ENCODE measurements at places on chromosomes 1 and 21.

DNA sequence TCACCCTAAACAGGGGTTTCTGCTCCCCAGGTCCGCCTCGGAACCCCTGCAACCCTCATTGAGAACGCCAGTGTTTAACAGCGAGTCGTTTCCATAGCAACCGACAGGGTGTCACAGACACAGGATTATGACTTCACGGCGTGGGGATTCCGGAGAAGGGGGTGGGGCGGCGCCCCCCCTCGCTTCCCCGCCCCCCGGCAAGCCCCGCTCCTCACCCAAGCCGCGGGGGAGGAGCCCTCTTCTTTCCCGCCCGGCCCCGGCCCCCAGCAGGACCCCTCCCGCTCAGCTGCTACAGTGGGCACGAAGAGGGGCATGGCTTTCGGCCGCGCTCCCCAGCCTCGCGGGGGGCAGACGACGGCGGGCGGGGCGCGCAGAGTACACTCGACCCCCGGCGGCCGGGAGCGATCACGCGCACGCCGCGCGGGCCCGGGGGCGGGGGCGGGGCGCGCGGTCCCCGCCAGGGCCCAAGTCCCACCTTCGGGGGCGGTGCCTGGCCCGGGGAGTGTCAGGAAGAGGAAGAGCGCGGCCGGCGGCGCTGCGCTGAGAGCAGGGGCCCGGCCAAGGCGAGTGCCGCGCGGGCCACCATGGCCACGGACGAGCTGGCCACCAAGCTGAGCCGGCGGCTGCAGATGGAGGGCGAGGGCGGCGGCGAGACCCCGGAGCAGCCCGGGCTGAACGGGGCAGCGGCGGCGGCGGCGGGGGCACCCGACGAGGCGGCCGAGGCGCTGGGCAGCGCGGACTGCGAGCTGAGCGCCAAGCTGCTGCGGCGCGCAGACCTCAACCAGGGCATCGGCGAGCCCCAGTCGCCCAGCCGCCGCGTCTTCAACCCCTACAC lies at the start of gene EFHD2:
EFHD2 (plus strand) TSS at position 501 of the 835 bp plus-strand sequence; CDS start at position 585, 84 bp downstream.
- peak; percentile 92 for DNase-seq

DNA sequence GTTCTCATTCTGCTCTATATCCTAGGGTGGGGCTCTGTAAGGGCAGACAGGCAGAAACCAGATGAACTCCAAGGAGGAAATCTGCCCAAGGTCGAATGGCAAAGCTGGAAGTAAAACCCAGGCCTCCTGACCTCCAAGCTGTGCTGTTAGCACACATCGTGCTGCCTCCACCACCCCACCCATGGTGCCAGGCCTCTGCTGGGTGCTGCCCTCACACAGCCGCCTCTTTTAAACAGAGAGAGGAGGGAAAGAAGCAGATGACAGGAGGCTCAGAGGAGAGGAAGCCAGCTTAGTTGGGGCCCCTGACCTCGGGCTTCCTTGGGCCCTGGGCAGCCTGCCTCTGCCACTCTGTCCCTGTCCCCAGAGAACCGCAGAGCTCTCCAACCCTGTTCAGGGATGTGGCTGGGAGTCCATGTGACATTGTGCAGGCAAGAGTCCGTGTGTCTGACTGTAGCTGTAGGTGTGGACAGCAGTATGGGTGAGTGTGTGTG lies 1.1 kb downstream of the SYNC start:
- DNase-seq = no peak

DNA sequence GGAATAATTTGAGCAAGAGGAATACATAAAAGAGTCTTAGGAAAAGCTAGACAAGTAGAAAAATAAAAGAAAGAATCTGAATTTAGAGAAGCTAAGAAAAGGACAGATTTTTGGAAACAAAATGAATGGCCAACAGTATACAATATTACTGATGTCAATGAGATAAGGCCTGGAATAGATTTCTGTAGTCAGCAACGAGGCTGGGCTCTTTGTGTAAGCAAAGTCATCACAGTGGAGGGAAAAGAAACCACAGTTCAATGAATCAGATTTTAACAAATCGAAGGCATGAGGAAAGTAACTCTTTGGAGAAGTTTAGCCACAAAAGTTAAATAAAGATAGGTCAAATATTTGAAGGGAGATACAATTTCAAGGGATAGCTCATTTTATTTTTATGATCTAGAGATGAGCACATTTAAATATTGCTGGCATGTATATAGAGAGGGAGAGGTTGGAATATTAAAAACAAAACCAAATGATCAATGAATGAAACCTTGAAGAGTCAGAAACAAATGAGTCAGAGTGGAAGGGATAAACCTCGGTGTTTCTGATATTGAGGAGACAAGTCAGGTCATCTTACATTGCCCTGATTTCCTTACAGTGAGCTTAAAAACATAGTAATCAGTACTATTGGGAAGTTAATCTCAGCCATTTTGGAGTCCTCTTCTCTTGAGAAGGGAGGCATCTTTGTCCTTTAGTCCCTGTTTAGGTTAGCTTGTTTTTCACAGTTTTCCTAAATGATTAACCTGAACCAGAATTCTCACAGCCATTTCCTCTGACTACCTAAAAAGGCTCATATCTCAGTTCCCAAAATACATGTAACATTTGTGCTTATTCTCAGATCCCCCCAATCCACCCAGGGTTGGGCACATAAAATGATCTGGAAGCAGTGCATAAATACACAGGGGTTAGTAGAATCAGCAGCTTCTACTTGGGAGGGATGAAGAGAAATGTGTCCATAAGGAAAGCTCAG lies 620.0 kb upstream of the B3GALT2 start:
- no peak for DNase-seq

DNA sequence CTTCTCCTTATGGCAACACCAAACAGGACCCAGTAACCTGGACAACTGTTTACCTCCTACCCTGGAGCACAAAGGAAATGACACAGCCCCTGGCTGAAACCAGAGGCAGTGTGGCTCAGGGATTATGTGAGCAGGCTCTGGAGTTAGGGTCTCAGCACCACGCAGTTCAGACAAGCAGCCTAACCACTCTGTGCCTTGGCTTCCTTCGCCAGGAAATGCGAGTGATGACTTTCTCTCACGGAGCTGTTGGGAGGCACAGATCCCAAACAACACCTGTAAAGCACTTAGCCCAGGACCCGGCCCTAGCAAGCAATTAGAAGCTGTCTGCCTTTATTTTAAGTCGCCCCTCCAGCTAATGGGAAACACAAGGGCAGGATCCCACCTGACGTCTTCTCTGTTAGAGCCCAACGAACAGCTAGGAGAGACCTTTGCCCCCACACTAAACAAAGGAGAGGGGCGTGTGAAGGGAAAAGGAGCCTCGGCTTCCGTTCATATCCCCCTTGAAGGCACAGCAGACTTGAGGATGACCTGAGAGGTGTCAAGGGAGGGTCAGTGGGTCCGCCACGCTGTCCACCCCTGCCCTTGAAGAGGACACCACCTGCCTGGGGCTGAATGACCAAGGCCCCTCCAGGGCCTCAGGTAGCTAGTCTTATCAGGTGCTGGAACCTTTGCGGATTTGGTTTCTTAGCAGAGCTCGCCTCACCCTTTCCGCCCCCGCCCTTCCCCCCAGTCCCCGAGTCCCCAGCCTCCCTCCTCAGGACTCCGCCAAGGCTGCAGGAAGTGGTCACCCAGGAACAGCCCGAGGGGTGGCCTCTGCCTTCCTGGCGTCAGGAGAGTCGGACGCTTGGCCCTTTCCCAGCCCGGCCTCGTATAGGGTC lies 860 bp downstream of the TMEM63A start:
- no peak for DNase-seq

DNA sequence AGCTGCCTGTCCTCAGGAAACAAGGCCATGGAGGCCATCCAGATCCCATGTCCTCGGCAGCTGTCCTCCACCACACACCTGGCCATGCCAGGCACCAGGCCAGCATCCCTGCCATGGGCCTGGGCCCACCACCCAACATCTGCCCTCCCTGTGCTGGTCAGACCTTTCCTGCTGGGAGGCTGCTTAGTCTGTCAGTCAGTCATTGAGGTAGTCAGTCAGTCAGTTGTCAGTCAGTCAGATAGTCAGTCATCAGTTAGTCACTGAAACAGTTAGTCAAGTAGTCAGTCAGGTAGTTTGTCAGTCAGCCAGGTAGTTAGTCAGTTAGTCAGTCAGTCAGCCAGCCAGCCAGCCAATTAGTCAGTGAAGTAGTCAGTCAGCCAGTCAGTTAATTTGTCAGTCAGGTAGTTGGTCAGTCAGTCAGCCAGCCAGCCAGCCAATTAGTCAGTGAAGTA lies 17.2 kb downstream of the KRTAP10-1 start:
- no peak for DNase-seq

GRCh38 chr21:41378849-41379248 lies 17.0 kb downstream of the MX2 start:
- no peak for DNase-seq

DNA sequence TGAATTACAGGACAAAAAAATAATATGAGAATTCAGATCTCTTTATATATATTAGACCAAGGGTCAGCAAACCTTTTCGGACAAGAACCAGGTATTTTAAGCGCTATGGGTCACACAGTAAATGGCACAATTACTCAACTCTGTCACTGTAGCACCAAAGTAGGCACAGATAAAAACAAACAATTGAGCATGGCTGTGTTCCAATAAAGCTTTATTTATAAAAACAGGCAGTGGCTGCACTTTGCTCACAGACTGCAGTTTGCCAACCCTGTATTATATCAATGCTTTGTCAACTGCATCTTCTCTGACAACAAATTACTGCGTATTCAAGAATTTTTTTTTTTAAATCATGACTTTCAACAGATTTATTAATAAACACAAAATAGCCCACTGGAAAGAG lies 29.8 kb downstream of the EDEM3 start:
- DNase-seq = no peak

DNA sequence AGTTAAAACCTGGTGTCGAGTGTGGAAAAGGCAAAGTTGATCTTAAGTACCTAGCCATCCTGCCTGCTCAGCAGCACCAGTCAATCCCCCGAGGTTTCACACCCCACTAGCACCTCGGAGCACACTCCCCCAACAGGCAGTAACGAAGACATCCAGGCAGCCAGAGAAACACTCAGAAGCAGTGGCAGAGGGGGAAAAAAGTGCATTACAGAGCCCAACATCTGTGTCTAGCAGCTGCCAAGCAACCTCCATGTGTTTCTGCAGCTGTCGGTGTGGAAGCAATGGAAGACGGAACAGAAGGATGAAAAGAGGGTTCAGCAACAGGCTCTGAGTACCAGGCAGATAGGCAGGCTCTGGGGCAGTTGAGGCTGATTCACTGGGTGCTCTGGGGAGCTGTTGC lies 73.4 kb upstream of the PROX1 start:
- no peak for DNase-seq

DNA sequence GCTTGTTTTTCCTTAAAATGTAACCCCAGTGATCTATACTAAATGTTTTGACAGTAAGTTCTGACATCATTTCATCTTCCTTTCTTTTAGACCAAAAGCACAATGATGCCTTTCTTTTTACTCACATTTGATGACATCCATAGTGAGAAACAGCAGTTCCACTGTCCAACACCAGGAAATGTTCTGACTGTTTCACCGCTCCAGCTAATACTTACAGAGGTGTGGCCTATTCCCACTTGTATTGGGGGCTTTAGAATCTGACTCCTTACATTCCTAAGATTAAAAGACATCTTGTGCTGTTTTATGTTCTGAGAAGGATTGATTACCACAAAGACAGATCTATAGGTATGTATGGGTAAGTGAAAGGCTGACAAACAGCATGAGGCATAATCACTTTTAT lies 1018.2 kb upstream of the PRMT6 start:
- DNase-seq = no peak

- no peak for DNase-seq
These were observed 497.3 kb downstream of the NEGR1 start for GRCh38 chr1:71785000-71785399.

- DNase-seq = no peak
These were observed 18.1 kb downstream of the RGS2 start for GRCh38 chr1:192826791-192827546.

DNA sequence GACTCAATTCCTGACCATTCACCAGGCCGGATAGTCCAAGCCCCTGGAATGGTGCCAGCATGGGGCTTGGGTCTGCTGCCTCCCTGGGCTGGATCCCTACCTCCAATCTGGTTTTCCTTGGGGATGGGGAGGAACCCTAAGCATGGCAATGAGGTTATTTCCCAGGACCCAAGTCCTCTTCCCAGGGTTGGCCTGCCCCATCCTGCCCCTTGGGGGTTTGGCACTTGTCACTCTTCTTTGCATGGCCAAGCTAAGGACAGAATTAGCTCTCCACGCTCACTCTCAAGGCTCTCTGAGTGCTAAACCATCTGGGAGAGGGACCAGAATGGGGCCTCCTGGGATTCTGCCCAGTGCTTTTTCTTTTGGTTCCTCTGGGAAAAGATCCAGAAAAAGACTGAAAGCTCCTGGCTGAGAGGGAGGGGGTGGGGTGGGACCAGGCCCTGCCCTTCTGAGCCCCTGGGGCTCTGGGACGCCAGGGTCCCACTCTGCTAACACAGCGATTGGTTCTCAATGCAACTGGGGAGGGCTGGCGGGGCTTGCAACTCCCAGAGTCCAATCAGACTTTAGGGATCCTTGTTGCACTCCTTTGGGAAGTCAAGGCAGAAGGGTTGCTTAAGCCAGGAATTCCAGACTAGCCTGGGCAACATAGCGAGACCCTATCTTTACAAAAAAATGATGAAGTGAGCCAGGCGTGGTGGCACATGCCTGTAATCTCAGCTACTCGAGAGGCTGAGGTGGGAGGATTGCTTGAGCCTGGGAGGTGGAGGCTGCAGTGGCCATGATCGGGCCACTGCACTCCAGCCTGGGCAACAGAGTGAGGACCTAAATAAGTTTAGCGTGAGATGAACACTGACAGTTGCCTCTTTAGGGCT lies 52.7 kb downstream of the DHRS3 start:
- DNase-seq = no peak

DNA sequence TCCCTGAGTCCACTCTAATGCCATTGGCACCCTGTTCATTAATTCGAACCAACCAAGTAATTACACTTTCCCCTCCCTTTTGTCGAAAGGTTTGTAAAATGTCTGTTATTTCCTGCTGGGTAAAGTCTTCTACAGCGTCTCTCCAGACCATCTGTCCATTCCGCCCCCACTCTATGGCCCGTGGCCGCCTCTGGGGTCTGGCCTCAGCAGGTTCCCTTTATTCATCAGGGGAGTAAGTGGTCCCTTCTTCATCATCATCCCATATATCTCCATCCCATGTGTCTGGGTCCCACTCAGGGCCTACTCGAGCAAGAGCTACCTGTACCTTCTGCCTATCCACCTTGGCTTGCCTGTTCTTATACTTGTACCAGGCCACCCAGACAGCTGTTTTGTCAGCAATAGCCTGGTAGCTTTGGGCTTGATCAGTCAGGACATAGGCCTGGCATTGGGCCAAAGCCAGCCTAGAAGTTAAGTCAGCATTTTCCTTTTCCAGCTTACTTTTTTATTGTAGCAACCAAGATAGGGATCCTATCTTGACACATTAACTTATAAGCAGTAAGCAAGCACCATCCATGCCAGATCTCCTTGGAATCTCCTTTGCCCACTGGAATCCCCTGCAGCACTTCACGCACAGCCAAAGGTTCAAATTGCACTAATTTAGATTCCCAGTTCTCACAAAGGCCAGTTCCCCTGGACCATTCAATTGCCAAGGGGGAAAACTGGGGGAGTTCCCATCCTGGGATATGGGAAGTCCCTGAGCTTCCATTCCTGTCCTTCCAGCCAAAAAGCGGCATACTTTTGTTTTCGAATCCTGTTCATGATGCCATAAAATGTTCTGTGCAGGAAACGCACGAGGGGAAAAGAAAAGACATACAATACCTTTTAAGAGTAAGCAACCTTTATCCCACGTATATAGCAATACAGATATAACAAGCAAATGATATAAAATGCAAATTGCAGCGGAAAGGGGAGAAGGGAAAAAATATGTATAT lies 6.6 kb upstream of the STUM start:
- no peak for DNase-seq

All from activated naive CD4-positive, alpha-beta T cell treated with anti-CD3 and anti-CD28 coated beads, Interleukin-2, amount 50 U/mL, for 16 hours (primary cell).